ENCODE measurements at places on chromosomes 2 and 18.

GRCh38 chr18:21853016-21853415 lies 112.4 kb downstream of the MIB1 start:
- DNase-seq = no peak

DNA sequence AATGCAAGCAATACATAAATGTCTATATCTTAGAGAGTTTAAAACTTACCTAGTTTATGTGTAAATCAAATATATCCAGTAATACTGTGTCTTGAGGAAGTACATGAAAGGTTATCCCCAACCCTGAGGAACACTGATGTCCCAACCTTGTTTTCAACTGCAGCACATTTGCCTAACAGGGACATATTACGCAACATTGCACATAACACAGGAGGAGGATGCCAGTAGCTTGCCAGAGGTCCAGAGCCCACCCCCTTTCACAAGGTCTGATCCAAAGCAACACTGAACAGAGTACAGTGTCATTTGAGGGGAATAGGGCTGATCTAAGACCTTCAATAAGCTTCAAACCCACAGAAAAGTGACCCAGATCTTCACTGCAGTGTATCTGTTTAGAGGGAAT lies 678.5 kb downstream of the ARHGAP15 start:
- no peak for DNase-seq

DNA sequence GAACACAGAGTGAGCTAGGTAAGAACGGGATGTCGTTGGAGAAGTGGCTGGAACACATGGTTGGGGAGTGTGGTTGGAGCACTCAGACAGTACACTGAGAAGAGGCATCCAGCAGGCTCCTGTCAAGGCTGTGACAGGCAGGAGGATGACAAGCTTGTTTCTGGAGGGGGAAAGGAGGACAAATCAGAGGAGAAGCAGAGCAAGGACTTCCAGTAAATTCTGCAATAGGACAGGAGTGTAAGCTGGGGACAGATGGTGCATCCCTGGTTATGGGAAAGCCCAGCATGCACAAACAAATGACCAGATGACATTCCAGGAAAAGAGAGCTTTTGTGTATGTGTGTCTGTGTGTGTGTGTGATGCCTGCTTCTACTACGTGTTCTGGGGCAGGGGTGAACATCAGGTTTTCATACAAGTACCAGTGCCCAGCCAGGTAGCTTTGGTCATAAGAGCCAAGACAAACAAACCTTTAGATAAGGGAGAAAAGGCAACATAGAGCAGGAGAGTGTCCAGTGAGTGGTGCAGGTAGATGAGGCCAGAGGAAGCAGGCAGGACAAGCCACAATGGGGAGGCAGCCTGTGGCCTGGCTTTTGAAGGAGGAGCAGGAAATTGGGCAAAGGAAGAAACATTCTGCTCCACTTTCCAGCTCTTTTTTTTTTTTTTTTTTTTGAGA lies 32.1 kb upstream of the MAPK4 start:
- DNase-seq = no peak

DNA sequence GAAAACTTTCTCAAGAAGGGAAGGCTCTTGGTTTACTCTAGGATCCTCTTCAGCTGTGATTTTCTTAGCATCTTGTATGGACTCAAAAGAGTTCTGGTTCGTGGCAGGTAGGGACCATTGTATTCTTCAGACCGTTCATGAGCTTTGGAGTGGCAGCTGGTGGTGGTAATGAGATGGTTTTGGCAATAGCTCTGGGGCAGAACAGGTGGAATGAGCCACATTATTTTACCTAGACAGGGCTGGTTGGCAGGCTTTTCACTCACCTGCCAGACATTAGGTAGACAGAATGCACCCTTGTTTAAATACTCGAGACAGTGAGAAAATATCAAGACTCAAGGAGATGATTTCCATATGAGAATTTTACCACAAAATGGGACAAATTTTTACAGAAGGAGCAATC lies 26.2 kb upstream of the MGAT5 start:
- DNase-seq = no peak

GRCh38 chr2:100630473-100630977 lies 67.7 kb downstream of the PDCL3 start:
- no peak for DNase-seq

DNA sequence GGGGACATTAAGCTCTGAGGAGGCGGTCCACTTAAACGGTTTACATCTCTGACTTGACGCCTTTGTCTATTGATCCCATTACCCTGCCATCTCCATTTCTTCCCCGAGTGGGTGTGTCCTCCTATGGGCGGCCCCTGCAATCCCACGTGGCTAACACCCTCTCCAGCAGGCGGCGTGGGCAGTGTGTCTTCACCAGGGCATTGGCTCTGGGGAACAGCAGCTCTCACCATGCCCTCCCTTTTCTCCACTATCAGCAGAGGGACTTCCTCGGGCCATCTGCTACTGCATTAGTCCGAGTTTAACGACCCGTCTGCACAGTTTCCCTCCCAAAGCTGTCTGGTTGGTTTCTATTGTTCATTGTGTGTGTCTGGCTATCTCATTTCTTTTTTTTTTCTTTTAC lies 511.9 kb upstream of the NRP2 start:
- DNase-seq = no peak

DNA sequence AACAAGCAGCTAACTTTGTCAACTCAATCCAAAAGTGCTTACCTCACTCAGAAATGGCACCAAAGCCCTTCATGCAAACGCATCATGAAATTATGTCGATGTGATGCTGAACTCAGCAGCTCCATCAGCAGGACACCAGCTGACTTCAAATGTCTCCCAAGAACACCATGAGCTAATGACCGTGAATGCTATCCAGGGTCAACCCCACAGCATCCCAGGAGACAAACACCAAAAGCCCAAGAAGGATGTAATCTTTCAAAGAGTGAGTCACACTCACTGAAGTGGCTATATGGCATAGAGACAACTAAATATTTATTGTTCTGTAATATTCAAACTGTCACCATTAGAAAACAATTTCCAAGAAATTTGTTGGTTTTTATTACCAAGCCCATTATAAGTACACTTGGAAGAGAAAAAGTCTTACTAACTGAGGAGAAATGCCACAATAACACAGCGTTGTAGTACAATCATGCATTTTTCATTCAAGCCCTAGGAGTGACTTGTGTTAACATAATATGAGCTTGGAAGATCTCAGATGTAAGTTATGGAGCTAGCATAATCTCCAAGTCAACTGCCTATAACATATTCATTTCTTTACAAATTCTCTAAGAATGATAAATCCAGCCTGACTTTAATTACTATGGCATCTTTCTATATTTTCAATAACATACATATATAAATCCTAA lies 165.0 kb upstream of the CCDC68 start:
- DNase-seq = no peak

DNA sequence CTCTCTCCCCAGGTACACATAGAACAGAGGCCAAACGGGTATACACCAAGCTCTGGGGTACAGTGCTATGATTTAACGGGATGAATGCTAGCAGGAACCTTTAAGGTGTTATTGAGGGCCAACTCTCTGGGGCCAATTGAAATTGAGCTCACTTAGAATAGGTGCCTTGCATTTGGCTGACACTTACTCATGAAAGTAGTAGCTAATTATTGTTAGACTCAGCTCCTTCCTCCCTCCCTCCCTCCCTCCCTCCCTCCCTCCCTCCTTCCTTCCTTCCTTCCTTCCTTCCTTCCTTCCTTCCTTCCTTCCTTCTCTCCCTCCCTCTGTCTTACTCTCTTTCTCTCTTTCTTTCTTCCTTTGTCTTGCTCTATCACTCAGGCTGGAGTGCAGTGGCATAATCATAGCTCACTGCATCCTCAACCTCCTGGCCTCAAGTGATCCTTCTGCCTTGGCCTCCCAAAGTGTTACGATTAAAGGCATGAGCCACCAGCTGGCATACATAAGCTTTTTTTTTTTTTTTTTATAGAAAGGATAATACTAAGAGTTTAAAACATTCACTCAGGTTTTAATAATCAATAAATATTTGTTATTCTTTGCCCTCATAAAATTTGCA lies 95.7 kb downstream of the TTC27 start:
- DNase-seq = no peak

- DNase-seq = no peak
Observed at GRCh38 chr2:57878171-57878865, 168.3 kb upstream of the VRK2 start.

Data from CD4-positive, alpha-beta T cell treated with Interleukin-21 for 1 hour (primary cell).